ENCODE measurements at places on chromosomes 3 and 15. TPM values are rescaled to one million over a fixed set of nuclear protein-coding genes. Genes with fewer than 3 reads are reported as not detected.

- no peaks in the 10 kb centered on the region for H3K4me1 ChIP-seq
- no peak for DNase-seq
- no peak overlapping the region for H3K4me3 ChIP-seq
- H3K27me3 ChIP-seq = no peaks in the 10 kb centered on the region
- no peaks in the 10 kb centered on the region for H3K36me3 ChIP-seq
Observed at GRCh38 chr3:174192471-174192870, 666.7 kb upstream of the NAALADL2 start.

The DNAJA4 gene
- 32.6 TPM for total RNA-seq

GRCh38 chr15:99333413-99333812, 82.1 kb downstream of the LRRC28 start:
- H3K4me1 ChIP-seq = no peaks in the 10 kb centered on the region
- no peaks in the 10 kb centered on the region for H3K27me3 ChIP-seq
- peaks cover 2% of the 10 kb centered on the region for H3K36me3 ChIP-seq

DNA sequence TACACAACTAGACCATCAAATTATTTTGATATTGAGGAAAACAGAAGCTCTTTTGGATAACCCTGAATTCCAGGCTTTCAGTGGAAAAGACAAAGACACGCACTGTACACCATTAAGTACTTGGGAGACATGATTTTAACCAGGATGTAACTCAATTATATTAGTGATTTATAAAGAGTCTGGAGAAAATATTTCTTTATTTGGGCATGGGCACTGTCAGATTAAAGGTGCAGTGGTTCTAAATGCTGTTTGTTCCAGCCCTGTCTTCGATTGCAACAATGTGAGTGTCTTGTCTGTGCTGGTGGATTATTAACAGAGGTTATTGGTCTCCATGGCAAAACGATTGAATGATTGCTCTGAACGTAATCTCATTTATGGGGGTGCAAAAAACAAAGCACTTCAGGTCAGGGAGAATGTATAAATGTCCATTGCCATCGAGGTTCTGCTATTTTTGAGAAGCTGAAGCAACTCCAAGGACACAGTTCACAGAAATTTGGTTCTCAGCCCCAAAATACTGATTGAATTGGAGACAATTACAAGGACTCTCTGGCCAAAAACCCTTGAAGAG, at the start of gene TM4SF4:
TSS of gene TM4SF4 (plus strand) at position 448 of the 568 bp plus-strand sequence. CDS start 181 bp downstream, outside the sequence.
- H3K36me3 ChIP-seq = no peaks in the 10 kb centered on the region
- H3K27ac ChIP-seq = no peak within 1 kb of the TSS
- H3K27me3 ChIP-seq = no peaks in the 10 kb centered on the region
- H3K4me1 ChIP-seq = no peaks in the 10 kb centered on the region
- no peak within 1 kb of the TSS for H3K4me3 ChIP-seq
- DNase-seq = no peak

The ACKR4 gene
- 0.25 TPM for total RNA-seq

The UBP1 gene
- 87.3 TPM for total RNA-seq

GRCh38 chr15:89747708-89748682, 3.1 kb downstream of the MESP1 start:
- H3K27me3 ChIP-seq = no peaks in the 10 kb centered on the region
- DNase-seq = no peak
- H3K4me3 ChIP-seq = no peak overlapping the region
- peaks cover 14% of the 10 kb centered on the region for H3K4me1 ChIP-seq
- no peak overlapping the region for H3K27ac ChIP-seq
- H3K36me3 ChIP-seq = no peaks in the 10 kb centered on the region

- no peaks in the 10 kb centered on the region for H3K36me3 ChIP-seq
- H3K27me3 ChIP-seq = no peaks in the 10 kb centered on the region
- H3K27ac ChIP-seq = no peak overlapping the region
- no peak overlapping the region for H3K4me3 ChIP-seq
- H3K4me1 ChIP-seq = no peaks in the 10 kb centered on the region
- DNase-seq = no peak
Observed at GRCh38 chr3:23931597-23931996, 13.5 kb upstream of the NR1D2 start.

DNA sequence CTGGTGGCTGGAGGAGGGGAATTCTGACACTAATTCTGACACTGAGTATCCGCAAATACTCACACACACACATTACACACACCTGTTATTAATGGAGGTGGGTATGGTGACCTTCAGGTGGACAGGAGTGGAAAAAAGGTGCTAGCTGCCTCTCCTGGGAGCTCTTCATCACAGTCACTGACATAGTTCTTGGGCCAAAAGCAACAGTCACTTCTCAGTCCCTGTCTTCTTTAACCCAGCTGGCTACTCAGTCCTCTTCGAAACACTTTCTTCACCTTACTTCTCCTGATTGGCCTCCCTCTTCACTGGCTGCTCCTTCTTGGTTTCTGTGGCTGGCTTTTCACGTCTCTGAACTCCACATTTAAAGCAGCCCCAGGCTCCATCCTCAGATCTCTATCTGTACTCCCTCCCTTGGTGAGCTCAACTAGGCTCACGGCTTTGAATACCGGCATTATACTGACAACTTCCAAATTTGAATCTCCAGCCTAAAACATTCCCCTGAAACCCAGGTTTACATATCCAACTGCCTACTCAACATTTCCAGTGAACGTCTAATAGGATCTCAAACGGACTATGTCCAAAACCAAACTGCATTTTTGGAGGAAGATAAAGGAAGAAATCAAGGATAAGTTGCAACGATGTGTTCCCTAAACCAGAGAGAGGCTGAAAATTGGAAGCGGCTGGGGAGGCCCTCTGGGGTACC, 53.2 kb upstream of the HEG1 start:
- no peaks in the 10 kb centered on the region for H3K4me1 ChIP-seq
- H3K36me3 ChIP-seq = no peaks in the 10 kb centered on the region
- no peaks in the 10 kb centered on the region for H3K27me3 ChIP-seq
- no peak overlapping the region for H3K27ac ChIP-seq
- DNase-seq = no peak
- H3K4me3 ChIP-seq = no peak overlapping the region

The ROPN1 gene
- total RNA-seq = not detected

DNA sequence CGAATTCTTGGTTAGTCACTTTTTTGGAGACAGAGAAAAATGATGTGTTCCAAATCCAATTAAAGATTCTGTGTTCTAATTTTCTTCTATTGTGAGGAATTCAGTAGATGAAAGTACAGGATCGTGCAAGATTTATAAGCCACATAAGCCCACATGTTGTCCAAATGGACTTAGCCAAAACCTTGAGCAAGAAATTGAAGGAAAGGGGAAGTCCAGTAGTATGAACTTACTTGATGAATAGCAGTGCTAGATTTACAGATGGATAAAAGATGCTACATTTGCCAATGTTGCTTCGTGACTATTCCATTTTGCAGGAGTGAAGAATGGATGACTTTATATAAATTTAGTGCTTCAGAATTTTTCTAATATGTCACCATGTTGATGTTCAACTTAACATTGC, 120.0 kb upstream of the ATP11B start:
- H3K27ac ChIP-seq = no peak overlapping the region
- no peaks in the 10 kb centered on the region for H3K27me3 ChIP-seq
- no peaks in the 10 kb centered on the region for H3K4me1 ChIP-seq

GRCh38 chr15:39834256-39834655, 51.6 kb upstream of the FSIP1 start:
- no peak overlapping the region for H3K4me3 ChIP-seq
- no peaks in the 10 kb centered on the region for H3K27me3 ChIP-seq
- no peaks in the 10 kb centered on the region for H3K4me1 ChIP-seq
- H3K36me3 ChIP-seq = no peaks in the 10 kb centered on the region
- no peak overlapping the region for H3K27ac ChIP-seq
- no peak for DNase-seq

GRCh38 chr3:141894524-141895176, 18.2 kb downstream of the ATP1B3 start:
- H3K4me1 ChIP-seq = no peaks in the 10 kb centered on the region
- H3K27ac ChIP-seq = no peak overlapping the region
- no peaks in the 10 kb centered on the region for H3K27me3 ChIP-seq
- H3K36me3 ChIP-seq = peaks cover 3% of the 10 kb centered on the region

GRCh38 chr3:125141596-125142419, 70.7 kb downstream of the SLC12A8 start:
- H3K4me1 ChIP-seq = peaks cover 13% of the 10 kb centered on the region
- H3K4me3 ChIP-seq = peak overlapping the region; percentile 46
- peak; percentile 66 for DNase-seq
- peaks cover 6% of the 10 kb centered on the region for H3K27me3 ChIP-seq

GRCh38 chr3:156548902-156549301, 6.0 kb downstream of the SSR3 start:
- H3K4me1 ChIP-seq = peaks cover 4% of the 10 kb centered on the region
- DNase-seq = no peak
- no peak overlapping the region for H3K27ac ChIP-seq
- no peak overlapping the region for H3K4me3 ChIP-seq
- H3K36me3 ChIP-seq = peaks cover 57% of the 10 kb centered on the region
- H3K27me3 ChIP-seq = no peaks in the 10 kb centered on the region

The GOLGA6B gene
- total RNA-seq = not detected

DNA sequence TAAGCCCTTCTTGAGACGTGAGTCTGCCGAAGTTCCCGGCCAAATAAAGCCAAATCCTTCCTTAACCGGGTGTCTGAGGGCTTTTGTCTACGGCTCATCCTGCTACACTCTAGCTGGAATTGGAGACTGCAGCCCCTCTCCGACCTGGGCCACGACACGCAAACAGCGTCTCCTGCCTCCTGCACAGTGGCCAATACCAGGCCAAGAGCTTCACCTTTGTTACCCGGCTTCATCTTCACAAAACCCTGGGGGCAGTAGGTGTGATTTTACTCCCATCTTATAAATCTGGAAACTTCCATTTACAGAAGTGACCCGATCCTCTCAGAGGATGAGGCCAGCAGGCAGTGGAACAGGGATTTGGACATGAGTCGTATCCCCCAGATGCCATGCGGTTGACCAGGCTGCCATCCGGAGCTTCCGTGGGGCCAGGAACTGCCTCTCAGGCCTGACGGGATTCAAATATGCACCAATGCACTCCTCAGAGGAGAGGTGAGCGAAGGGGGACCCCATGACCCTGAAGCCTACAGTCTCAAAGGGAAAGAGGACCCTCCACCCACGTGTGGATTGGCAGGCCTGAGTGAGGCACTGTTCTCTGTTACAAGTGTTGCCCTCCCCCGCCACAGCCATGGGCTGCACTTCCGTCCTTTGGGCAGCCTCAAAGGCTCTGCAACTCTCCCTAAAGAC, 53.2 kb upstream of the KLF13 start:
- no peak overlapping the region for H3K27ac ChIP-seq
- peaks cover 5% of the 10 kb centered on the region for H3K27me3 ChIP-seq
- peaks cover 33% of the 10 kb centered on the region for H3K4me1 ChIP-seq
- no peak for DNase-seq
- H3K36me3 ChIP-seq = no peaks in the 10 kb centered on the region

The KBTBD12 gene
- total RNA-seq = not detected

DNA sequence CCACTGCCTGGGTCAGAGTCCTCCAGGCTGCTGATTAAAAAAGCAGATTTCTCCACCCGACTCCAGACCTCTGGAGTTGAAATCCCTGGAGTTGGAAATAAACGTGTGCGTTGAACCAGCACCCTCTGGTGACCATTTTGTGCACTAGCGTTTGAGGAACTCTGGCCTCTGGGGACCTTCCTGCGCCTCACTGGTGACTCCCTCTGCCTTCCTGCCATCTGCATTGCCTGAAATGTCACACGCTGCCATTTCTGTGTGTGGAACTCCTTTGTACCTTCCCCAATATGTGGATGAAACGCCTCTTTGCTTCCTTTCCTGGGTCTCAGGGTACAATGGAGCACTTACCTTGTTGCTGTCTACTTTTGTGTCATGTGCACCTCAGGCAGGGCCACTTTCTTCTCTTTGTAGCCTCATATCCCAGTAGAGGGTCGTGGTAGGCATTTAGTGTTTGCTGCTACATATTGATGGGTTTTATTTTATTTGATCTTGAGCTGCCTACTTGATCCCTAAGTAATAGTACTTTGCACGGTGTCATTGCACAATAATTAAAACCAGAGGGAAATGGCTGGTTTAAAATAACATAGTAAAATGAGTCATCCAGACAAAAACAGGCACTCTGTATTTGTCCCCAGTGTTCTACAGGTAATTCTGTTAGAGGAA, 56.8 kb downstream of the GPR171 start:
- H3K27ac ChIP-seq = no peak overlapping the region
- H3K36me3 ChIP-seq = no peaks in the 10 kb centered on the region
- H3K4me3 ChIP-seq = no peak overlapping the region
- peak; percentile 37 for DNase-seq
- H3K27me3 ChIP-seq = peaks cover 5% of the 10 kb centered on the region

DNA sequence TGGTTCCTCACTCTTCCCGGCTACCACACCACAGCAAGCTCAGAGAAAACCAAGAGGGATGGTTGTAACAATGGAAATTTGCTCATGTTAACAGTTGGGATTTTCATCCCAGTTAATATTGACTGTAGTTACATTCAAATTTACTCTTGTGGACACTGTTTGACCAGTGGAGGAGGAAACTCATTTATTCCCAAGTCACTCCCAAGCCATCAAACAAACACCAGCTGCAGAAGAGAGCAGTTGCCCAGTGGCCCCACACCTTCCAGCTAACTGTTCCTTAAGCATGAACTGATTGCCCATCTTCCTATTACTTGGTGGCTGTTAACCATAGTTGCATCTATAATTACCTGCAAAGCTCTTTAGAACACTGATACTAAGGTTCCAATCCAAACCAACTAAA, 24.1 kb upstream of the MECOM start:
- no peak overlapping the region for H3K27ac ChIP-seq
- no peak overlapping the region for H3K4me3 ChIP-seq
- H3K4me1 ChIP-seq = no peaks in the 10 kb centered on the region
- DNase-seq = no peak
- peaks cover 5% of the 10 kb centered on the region for H3K27me3 ChIP-seq

DNA sequence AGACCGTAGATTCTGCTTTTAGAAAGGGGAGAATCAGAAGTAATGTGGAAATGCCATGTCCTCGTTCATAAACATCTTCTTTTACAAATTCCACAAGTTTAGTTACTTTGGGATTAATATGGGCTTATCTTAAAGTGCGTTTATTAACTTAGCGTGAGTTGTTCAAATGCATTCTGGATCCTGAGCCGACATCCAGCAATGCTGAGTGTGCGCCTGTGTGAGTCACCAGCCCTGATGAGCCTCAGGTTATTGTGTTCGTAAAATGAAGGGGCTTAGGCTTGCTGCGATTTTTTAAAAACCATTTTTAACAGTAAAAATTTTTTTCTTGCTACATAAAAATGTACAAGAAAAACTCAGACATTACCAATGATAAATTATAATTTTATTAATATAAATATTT, 57.9 kb downstream of the TFRC start:
- H3K4me3 ChIP-seq = no peak overlapping the region
- H3K4me1 ChIP-seq = no peaks in the 10 kb centered on the region
- no peak for DNase-seq
- H3K27me3 ChIP-seq = no peaks in the 10 kb centered on the region

The TPRG1 gene
- total RNA-seq = 15.5 TPM

The MKRN3 gene
- total RNA-seq = 3.1 TPM

GRCh38 chr3:180040966-180041365, 4.2 kb upstream of the PEX5L start:
- no peak overlapping the region for H3K4me3 ChIP-seq
- DNase-seq = no peak
- H3K27me3 ChIP-seq = peaks cover 9% of the 10 kb centered on the region

DNA sequence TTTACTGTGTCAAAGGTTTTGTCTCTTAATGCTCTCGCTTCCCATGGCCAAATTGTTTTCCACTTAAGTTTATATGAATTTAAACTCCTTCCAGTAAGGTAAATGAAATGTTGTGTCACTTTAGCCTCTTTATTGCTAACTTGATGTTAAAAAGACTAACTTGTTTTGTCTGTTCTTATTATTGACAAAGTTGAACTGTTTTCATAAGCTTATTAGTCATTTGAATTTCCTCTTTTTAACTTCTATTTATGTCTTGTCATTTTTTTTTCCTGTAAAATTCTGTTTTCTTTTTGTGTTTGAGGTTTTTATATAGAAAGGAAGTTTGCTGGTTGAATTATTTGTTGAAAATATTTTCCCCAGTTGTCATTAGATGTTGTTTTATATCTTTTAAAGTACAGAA, 25.8 kb downstream of the FAM98B start:
- no peaks in the 10 kb centered on the region for H3K27me3 ChIP-seq
- H3K4me1 ChIP-seq = peaks cover 10% of the 10 kb centered on the region
- H3K4me3 ChIP-seq = no peak overlapping the region
- no peak for DNase-seq
